ENCODE measurements at places on chromosomes 13 and 19.

DNA sequence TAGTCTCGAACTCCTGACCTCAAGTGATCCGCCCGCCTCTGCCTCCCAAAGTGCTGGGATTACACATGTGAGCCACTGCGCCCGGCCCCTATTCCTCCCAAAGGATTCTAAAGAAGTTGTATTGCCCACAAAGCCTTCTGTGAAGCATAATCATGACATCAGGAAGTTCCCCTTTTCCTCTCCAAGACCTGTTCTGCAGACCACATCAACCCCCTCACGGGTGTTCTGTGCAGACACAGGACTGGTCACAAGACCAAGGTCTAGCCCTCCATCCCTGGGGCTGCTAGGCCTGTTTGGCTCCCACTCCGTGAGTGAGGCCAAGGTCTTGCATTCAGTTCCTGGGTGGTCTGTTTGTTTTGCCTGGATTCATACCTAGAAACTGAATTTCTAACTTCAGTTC, 178.1 kb downstream of the FLT1 start:
- DNase-seq = no peak
- H3K27me3 ChIP-seq = no peaks in the 10 kb centered on the region
- no peak overlapping the region for H3K4me3 ChIP-seq
- no peaks in the 10 kb centered on the region for H3K36me3 ChIP-seq

GRCh38 chr13:78015782-78016181, 97.2 kb upstream of the EDNRB start:
- no peak overlapping the region for H3K4me3 ChIP-seq
- no peak overlapping the region for H3K27ac ChIP-seq
- H3K27me3 ChIP-seq = no peaks in the 10 kb centered on the region
- DNase-seq = no peak

DNA sequence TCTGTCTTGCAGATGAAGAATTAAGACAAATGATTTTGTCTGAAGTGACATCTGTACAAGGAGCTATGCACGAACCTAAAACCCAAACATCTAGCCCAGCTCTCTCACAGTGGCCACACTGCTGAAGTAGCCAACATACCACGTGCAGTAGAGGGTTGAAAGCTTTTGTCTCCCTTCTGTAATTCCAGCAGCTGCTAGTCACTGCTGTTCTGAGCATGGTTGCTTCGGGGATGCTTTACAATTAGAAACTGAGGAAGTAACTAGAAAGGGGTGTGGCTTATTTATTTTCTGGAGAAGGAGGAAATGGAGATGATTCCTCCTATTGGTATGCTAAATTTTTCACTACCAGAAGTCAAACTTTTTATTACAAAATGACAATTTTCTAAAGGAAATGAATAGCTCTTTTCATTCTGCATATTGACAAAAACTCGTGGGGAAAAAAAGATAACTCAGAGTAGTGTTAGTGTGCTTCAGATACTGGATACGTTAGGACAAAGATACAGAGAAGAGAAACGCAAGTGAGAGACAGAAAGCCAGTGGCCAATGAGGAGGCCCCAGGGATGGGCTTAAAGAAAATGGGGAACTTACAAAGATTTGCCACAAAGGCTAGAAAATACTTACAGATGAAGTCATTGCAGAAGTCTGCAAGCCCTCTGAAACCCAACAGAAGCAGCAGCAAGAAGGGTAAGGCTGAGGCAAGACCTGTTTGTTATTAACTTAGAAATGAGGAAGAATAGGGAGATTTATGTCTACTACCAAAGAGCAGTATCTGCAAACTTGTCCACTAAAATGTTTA, 192.7 kb upstream of the MIR17HG start:
- no peaks in the 10 kb centered on the region for H3K36me3 ChIP-seq

GRCh38 chr19:2771786-2772674, 11.0 kb downstream of the SGTA start:
- no peaks in the 10 kb centered on the region for H3K36me3 ChIP-seq
- no peaks in the 10 kb centered on the region for H3K27me3 ChIP-seq
- no peak for DNase-seq
- peaks cover 15% of the 10 kb centered on the region for H3K4me1 ChIP-seq
- H3K4me3 ChIP-seq = no peak overlapping the region

- peaks cover 15% of the 10 kb centered on the region for H3K36me3 ChIP-seq
- no peak for DNase-seq
- H3K27me3 ChIP-seq = no peaks in the 10 kb centered on the region
- H3K27ac ChIP-seq = no peak overlapping the region
Measured at GRCh38 chr19:15354566-15355296, 22.4 kb upstream of the BRD4 start.

GRCh38 chr19:45251452-45252354, 632 bp downstream of the MARK4 start:
- no peaks in the 10 kb centered on the region for H3K36me3 ChIP-seq
- no peak for DNase-seq
- H3K4me3 ChIP-seq = peak overlapping the region; percentile 60
- no peaks in the 10 kb centered on the region for H3K27me3 ChIP-seq
- no peaks in the 10 kb centered on the region for H3K4me1 ChIP-seq

GRCh38 chr19:39996218-39996810, 546 bp upstream of the ZNF546 start:
- peak overlapping the region; percentile 59 for H3K4me3 ChIP-seq
- DNase-seq = no peak
- H3K36me3 ChIP-seq = no peaks in the 10 kb centered on the region
- H3K4me1 ChIP-seq = no peaks in the 10 kb centered on the region

- no peaks in the 10 kb centered on the region for H3K36me3 ChIP-seq
- H3K4me1 ChIP-seq = no peaks in the 10 kb centered on the region
- no peaks in the 10 kb centered on the region for H3K27me3 ChIP-seq
- H3K4me3 ChIP-seq = no peak overlapping the region
- DNase-seq = no peak
Measured at GRCh38 chr13:64052521-64052920, 2636.9 kb upstream of the PCDH20 start.

DNA sequence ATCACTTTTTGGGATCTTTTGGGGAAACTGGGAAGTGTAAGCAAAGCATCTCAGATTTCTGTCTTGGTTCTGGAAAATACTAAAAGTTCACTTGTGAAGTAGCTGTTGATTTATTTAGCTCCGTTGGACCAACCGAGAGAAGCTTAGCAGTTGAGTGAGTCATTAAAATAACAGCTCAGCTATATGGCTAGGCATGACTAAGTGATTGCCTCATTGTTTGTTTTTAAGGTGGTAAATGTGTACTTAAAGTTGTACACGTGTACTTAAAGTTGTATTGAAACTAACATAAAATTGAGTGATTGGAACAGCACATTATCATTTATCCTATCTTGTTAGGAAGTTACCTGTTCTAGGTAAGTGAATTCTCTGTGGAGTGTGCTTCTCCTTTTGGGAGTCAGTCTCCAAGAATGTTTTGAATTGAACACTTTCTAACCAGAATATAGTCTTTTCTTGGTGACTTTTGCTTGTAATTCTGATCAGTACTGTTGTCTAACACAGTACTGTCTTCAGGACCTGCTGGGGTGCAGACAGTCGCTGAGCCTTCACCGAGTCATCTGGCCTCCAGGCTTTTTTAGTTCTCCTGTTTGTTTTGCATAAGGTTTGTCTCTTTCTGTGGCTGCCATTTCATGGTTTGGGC, 2.9 kb upstream of the DCUN1D2 start:
- H3K36me3 ChIP-seq = no peaks in the 10 kb centered on the region
- H3K4me3 ChIP-seq = no peak overlapping the region
- peaks cover 37% of the 10 kb centered on the region for H3K4me1 ChIP-seq

DNA sequence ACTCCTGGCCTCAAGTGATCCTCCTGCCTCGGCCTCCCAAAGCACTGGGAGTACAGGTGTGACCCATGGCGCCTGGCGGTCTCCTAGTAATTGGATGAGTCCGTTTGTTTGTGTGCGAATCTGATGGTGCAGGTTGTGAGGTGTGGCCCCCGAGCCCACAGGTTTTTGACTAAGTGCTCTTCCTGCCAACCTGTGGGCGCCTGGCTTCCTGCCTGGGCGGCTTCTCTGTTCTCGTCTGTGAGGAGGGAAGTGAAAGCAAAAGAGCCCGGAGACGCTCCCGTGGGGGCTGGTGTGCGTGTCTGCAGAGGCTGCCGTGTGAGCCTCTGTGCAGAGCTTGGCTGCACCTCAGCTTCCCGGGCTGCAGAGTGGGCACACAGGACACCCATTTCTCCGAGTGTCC, 10.0 kb downstream of the ARHGAP45 start:
- H3K36me3 ChIP-seq = no peaks in the 10 kb centered on the region
- no peak overlapping the region for H3K27ac ChIP-seq
- no peak for DNase-seq
- H3K4me1 ChIP-seq = no peaks in the 10 kb centered on the region
- H3K27me3 ChIP-seq = no peaks in the 10 kb centered on the region

GRCh38 chr13:101955764-101956163, 446.1 kb downstream of the FGF14 start:
- no peak overlapping the region for H3K4me3 ChIP-seq
- no peak for DNase-seq
- no peaks in the 10 kb centered on the region for H3K27me3 ChIP-seq

DNA sequence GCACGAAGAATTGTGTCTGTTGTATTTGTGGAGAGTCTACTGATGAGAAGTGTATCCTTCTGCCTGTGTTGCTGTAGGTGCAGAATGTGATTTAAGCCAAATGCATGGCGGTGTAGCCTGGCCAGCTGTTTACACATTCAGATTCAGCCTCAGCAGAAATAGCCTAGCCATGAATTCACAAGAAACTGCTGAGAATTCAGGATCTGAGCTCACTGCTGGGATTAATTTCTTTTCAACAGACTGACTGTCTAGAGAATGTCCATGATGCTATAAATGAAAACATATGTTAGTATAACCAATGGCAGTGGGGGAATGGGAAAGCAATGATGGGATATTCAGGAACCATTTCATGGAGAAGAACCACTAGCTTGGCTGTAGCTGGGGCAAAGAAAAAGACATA, 77.4 kb upstream of the RNF113B start:
- H3K4me3 ChIP-seq = no peak overlapping the region
- H3K27me3 ChIP-seq = no peaks in the 10 kb centered on the region
- peak overlapping the region; percentile 47 for H3K27ac ChIP-seq
- no peak for DNase-seq

GRCh38 chr19:612941-613340, 20.4 kb downstream of the POLRMT start:
- no peaks in the 10 kb centered on the region for H3K27me3 ChIP-seq
- no peaks in the 10 kb centered on the region for H3K4me1 ChIP-seq
- H3K4me3 ChIP-seq = no peak overlapping the region
- no peaks in the 10 kb centered on the region for H3K36me3 ChIP-seq

DNA sequence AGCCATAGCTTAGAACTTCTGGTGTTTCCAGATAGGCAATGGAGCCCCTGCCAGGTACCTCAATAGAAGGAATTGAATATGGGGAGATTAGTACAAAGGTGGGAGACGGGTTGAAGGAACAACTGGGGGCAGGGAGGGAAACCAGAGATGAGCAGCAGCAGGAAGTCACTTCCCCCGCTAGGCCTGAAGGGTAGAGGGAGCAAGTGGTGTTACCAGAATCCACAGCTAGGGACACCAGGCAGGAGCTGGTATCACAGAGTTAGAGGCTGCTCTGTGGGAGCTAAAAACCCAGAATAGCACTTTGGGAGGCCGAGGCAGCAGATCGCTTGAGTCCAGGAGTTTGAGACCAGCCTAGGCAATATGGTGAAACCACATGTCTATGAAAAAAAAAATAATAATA, 15.3 kb upstream of the HNRNPUL1 start:
- no peak overlapping the region for H3K27ac ChIP-seq
- H3K36me3 ChIP-seq = no peaks in the 10 kb centered on the region
- DNase-seq = no peak
- H3K27me3 ChIP-seq = no peaks in the 10 kb centered on the region
- no peak overlapping the region for H3K4me3 ChIP-seq

GRCh38 chr19:3276341-3276799, 51.9 kb downstream of the CELF5 start:
- H3K27ac ChIP-seq = no peak overlapping the region
- H3K4me1 ChIP-seq = no peaks in the 10 kb centered on the region
- no peak overlapping the region for H3K4me3 ChIP-seq
- DNase-seq = no peak
- no peaks in the 10 kb centered on the region for H3K27me3 ChIP-seq

- H3K27ac ChIP-seq = no peak overlapping the region
- no peaks in the 10 kb centered on the region for H3K4me1 ChIP-seq
- DNase-seq = peak; percentile 38
- H3K36me3 ChIP-seq = peaks cover 14% of the 10 kb centered on the region
- no peak overlapping the region for H3K4me3 ChIP-seq
Measured at GRCh38 chr19:45528149-45528743, 21.0 kb downstream of the VASP start.

DNA sequence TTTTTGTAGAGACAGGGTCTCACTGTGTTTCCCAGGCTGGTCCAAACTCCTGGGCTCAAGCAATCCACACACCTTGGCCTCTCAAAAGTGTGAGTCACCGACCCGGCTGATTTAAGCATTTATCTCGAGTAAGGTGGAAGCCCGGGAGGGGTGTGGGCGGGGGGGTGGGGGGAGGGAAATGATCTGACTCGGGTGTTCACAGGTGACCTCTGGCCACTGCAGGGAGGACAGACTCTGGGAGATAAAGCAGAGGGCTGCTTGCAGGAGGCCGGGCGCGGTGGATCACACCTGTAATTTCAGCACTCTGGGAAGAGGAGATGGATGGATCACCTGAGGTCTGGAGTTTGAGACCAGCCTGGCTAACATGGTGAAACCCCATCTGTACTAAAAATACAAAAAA, 7.9 kb downstream of the DENND1C start:
- no peak for DNase-seq
- H3K4me3 ChIP-seq = no peak overlapping the region
- H3K27ac ChIP-seq = no peak overlapping the region

GRCh38 chr19:47002106-47002766, 17.4 kb upstream of the NPAS1 start:
- no peak for DNase-seq
- H3K27me3 ChIP-seq = no peaks in the 10 kb centered on the region
- H3K4me3 ChIP-seq = no peak overlapping the region
- H3K36me3 ChIP-seq = peaks cover 37% of the 10 kb centered on the region
- no peak overlapping the region for H3K27ac ChIP-seq
